ENCODE measurements at places on chromosomes 5 and 9.

GRCh38 chr5:6615034-6615815 lies 17.6 kb downstream of the NSUN2 start:
- DNase-seq = no peak

- no peak for DNase-seq
These were observed 14.4 kb downstream of the FAM169A start for GRCh38 chr5:74851684-74852353.

DNA sequence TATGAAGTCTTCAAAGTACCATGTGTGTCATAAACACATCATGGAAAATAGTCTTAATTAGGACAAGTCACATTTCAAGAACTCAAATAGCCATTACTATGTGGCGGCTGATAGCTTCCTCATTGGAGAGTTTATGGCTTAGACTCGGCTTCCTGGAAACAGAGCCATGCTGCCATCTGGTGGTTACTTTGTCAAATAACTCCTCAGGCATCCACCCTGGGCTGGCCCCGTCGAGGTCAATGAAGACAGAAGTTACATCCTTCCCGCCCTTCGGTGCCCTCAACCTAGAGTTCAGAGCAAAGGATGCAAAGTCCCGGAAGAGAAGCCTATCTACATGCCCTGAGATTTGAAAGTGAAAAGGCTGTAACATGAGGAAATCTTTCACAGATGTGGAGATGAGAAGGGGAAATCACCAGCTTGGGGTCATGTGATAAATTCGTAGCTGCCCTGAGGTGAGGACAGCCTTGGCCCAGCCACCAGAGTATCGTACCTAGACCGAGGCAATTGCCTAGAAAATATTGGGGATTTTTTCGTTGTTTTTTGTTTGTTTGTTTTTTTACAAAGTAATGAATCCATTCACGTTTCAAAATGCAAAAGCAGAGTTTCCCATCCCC lies 45.5 kb upstream of the ZNF169 start:
- DNase-seq = peak; percentile 77

- DNase-seq = no peak
These were observed 71.8 kb downstream of the GALNT10 start for GRCh38 chr5:154262342-154262741.

GRCh38 chr5:179168664-179169063 lies 108.5 kb downstream of the ZNF354C start:
- DNase-seq = no peak

- DNase-seq = no peak
These were observed 308.8 kb downstream of the EFNA5 start for GRCh38 chr5:107361945-107362344.

DNA sequence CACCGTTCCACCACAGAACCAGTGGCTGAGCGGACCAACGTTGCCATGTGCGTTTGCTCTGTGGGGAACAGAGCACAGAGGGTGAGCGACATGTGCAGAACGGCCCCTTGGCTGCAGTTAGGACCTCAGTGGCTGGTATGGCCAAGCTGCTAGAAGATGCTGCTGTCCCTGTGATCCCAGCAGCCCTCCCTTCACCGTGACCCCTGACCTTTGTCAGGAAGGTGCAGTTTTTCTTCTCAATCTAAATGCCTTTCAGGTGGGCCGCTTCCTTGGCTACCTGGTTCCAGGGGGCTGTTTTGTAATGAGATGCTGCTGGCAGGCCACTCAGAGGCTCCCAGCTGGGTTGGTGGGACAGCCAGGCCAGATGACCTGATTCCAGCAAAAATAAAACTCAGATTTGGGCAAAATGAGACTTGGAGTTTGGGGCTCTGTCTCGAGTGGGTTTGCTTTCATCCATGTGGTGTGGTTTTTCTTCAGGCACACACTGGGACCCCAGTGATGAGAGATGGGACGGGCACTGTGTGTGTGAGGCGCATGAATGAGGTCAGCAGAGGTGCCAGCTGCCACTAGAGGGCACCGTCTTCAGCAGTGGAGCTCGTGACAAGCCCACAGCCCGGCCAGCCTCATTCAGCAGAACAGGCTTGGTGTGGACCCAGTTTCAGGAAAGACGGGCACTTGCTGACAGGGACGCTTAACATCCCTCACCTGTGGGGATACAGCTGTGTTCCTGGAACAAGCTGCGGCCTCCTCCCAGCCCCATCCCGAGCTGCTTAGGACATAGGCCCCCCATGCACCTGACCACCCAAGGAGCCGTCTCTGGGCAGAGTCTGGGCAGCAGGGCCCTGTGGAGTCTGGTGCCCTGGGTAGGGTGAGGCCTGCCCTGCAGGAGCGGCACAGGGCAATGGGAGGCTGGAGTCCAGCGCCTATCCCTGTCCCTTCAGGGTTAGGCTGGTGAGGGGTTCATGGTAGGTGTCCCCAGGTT lies 4.1 kb downstream of the MRPS2 start:
- DNase-seq = no peak

GRCh38 chr9:84322828-84323227 lies 17.7 kb downstream of the SLC28A3 start:
- DNase-seq = no peak

GRCh38 chr9:87068177-87068840 lies 121.0 kb upstream of the GAS1 start:
- no peak for DNase-seq

GRCh38 chr9:92527832-92528521 lies 7.8 kb downstream of the ECM2 start:
- no peak for DNase-seq

GRCh38 chr9:121996783-121997182 lies 96.3 kb downstream of the TTLL11 start:
- DNase-seq = no peak

GRCh38 chr5:75662061-75662460 lies 50.8 kb downstream of the ANKDD1B start:
- no peak for DNase-seq

- no peak for DNase-seq
These were observed 26.4 kb downstream of the PTGR1 start for GRCh38 chr9:111572950-111573604.
